A172 (cell line): ENCODE measurements at places on chromosomes 16 and 17.

DNA sequence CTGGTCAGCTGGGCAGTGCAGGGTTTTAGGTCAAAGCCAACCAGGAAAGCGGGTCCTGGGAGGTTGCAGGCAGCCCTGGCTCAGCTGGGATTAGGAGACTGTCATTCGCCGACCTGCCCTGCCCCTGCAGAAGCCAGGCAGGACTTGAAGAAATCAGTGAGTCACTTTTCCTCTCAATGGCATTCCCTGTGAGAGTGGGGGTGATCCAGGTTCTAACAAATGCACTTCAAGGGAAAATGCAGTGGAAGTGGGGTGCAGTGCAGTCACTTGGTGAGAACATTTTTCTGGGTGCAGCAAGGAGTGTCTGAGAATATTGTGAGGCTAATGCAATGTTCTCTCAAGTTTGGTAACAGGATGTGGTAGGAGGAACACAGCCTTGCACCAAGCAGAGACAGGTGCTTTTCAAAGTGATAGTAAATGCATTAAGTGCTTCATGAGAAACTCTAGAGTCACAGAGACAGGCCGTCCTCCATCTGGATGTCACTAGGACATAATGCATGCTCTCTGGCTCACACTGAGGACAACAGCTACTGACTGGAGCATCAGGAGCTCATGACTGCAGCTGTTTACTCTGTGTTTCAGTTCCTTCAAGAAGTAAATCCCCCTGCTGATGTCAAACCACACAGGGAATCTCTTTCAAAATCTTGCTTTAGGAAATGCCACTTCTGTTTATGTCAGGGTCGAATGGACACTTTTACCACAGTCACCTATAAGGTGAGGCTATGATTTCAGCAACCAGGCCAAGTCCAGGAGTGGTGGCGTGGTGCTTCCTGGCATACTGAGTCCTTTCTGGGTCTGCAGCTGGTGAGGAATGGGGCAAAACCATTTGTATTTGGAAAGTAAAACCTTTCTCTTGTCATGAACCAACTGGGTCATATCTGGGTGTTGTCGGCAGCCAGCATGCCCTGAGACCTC, 16.7 kb downstream of the CDK5R1 start:
- DNase-seq, result peak; percentile 71

GRCh38 chr17:73933164-73933766, 270.2 kb upstream of the RPL38 start:
- DNase-seq, result no peak

GRCh38 chr16:53132406-53132805, 77.6 kb downstream of the CHD9 start:
- no peak for DNase-seq

GRCh38 chr17:77844681-77845080, 113.8 kb upstream of the TNRC6C start:
- no peak for DNase-seq

- DNase-seq, result no peak
Observed at GRCh38 chr17:41456204-41456603, 11.0 kb downstream of the KRT32 start.

DNA sequence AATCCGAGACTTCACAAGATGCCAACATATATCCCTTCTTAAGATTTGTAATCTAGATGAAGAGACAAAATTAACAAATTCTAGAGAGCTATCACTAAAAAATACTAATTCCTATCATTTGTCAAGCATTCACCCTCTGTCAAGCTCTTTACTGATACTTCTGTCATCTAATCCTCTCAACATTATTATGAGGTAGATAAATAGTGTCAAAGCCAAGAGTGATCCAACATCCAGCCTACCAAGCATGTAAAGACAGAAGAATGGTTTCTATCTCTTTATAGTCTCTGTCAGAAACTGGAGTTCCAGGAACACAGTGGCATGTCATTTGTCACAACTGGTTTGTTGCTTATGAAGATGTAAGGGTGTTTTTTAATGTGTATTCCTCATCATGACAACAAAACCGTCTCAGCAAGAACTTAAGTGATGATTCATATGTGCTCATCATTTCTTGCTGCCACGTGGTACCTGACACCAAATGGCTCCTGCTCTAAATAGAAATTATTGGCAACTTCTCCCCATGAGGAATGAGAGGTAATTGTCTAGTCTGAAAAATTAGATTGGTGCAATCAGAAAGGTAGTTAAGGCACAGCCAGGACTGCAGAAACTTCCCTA, 196.8 kb downstream of the TOX3 start:
- DNase-seq, result no peak

DNA sequence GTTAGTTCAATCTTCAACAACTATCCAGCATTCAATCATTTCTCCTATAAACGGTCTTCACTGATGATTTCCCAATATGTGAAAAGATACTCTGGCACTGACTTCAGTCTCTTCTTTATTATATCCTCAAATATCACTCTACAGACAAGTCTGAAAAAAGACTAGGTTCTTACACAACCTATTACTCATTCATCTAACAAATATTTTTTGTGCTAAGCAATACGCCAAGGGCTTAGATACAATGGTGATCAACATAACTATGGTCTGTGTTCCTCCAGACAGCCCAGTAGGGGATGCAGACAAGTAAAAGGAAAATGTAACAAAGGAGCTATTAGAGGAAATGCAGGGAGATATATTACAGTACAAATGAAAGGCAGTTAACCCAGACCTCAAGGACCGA, 63.9 kb downstream of the MYO1D start:
- no peak for DNase-seq

- no peak for DNase-seq
Observed at GRCh38 chr17:19343256-19343630, 19.3 kb downstream of the B9D1 start.

- DNase-seq, result peak; percentile 50
Observed at GRCh38 chr16:51971184-51971583, 575.8 kb downstream of the TOX3 start.

DNA sequence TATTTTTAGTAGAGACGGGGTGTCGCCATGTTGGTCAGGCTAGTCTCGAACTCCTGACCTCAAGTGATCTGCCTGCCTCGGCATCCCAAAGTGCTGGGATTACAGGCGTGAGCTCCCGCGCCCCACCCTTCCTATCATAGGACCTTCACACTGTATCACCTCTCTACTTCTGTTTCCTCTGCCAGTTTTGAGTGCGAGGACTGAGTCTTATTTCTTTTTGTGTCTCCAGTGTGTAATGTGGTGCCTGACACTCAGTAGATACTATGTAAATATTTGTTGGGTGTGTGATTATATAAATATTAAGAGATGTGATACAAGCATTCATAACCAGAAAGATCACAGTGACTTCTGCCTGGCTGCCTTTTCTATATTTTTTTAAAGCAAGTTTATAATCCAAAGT, 10.5 kb downstream of the PRKCA start:
- DNase-seq, result no peak

- DNase-seq, result no peak
Observed at GRCh38 chr16:24282141-24282540, 26.0 kb downstream of the CACNG3 start.

- no peak for DNase-seq
Observed at GRCh38 chr17:39999067-39999466, 16.2 kb upstream of the CSF3 start.
